ENCODE measurements at places on chromosomes 1 and 21.

GRCh38 chr1:204149635-204150565 lies 1.9 kb downstream of the ETNK2 start:
- DNase-seq = no peak

- DNase-seq = no peak
These were observed 21.2 kb downstream of the ARID1A start for GRCh38 chr1:26717017-26717491.

DNA sequence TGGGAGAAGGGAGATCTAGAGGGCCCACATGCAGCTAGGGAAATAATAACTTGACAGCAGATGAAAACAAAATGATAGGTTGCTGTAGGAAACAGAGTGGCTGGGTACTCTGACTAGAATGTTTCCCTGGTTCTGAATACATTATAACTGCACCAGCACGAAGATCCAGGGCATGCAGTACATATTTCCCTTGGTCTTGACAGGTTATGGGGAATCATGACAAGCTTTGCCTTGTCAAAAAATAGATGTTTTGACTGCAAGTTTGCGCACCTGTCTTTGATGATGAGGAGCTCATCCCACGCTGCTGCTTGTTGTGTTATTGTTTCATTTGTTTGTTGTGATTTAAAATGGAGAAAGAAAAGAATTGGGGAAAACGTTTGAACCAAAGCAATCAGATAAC lies 292.9 kb downstream of the PDE4B start:
- DNase-seq = no peak

GRCh38 chr1:235253219-235253962 lies 74.6 kb downstream of the ARID4B start:
- DNase-seq = peak; percentile 54

GRCh38 chr1:231676487-231676886 lies 49.9 kb downstream of the DISC1 start:
- DNase-seq = no peak
